WTC11 (cell line): ENCODE measurements at places on chromosomes 16 and 17. TPM values are rescaled to one million over a fixed set of nuclear protein-coding genes. Genes with fewer than 3 reads are reported as not detected.
A peak's percentile ranks its signal among the peaks of the same experiment; 100 is the strongest.

GRCh38 chr17:65503557-65503956 lies 57.9 kb downstream of the AXIN2 start:
- DNase-seq = no peak

GRCh38 chr17:2184993-2185931 lies 118.3 kb downstream of the SMG6 start:
- no peak for DNase-seq

The PIRT gene
- total RNA-seq = not detected in 3 replicates

DNA sequence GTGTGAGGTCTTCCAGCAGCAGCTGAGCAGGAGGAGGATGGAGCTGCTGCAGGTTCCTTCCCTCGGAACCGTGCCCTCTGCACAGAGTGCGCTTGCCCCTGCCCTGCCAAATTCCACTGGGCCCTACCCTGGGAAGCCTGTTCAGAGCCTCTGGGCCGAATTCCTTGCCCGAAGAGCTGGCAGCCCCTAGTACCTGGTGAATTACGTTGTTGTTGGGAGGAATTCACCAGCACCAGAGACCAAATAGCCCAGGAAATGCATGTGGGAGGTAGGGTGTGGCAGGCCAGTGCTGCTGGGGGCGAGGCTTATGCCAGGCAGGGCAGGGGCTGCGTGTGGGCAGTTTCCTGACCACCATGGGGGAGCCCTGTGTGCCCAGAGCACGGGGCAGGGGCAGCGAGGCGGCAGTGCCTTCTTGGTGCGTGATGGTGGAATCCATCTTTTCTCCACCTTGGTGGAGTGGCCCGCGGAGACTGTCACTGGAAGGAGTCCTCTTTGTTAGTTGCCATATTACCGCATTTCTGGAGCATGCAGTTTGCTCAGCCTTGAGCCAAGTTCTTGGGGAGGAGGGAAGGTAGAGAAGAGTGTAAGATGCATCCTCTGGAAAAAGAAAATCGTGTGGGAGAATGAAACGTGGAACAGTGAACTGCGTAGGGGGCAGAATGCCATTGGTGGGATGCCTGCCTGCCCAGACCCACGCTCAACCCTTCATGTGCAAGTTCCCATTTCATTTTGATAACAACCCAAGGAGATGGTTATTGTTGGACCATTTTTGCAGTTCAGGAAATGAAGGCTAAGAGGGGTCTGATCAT lies 2.3 kb downstream of the MRC2 start:
- DNase-seq = no peak

DNA sequence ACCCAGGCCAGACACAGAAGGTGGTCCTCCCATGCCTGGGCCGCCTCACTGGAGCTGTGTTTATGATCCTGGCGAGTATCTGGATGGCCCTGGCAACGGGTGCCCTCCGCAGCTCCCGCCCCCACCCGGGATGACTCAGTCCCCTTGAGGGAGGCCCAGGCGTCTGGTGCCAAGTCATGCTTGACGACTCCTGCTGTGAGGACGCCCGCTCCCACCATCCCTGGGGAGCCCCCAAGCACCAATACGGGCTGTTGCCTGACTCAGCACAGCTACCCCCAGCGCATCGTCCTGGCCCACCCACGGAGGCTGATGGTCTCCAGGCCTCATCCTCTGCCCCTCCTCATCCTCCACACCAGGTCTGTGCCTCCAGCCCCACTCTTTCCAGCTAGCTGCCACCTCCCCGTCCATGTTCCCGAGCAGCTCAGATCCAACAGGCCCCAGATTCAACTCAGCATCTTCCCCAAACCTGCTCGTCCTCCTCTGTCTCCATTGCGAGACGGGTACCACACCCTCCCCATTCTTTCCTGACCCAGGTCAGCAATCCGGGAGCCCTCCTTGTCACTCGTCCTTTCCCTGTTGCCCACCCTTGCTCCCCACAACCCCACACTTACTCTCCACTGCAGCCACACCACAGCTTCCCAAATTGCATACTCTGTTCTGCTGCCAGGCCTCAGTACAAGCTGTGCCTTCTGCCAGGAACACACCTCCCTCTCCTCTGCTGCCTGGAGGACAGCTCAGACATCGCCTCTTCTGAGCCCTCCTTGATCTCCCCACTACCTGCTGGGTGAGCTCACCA lies 2.6 kb downstream of the CAMKK1 start:
- no peak for DNase-seq

DNA sequence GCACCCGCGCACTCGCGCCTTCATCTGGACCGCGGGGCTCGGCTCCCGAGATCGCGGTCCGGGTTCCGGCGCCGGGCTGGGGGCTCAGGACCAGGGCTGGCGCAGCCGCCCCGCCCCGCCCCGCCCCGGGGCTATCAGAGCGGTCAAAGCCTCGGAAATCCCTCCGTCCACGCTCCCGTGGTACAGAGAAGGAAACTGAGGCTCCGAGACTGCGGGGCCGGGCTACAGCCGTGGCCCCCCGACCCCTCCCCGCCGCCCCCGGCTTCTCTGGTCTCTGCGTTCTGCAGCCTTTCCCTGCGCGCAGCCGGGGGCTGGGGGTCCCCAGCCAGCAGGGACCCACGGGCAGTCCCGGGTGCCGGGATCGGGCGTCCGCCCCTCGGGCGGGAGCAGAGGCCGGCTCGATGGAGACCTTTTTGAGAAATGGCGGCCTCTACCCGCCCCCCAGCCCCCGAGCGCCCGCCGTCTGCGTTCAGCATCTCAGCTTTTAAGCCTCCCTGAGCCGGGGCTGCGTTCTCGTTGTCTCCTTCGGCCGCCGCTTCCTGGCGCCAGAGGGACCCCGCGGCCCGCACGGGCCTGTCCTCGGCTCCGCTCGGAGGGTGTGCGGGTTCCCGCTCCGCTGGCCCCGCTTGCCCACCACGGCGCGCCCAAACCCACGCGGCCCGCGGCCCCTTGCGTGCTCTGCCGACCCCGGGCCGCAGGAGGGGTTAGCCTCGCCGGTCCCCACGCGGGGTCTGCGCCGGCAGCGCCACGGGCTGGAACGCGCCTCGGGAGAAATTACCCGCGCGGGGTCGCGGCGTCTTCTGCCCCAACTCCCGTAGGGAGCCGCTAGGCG lies 1.5 kb upstream of the NPTX1 start:
- peak; percentile 72 for DNase-seq
